ENCODE measurements at places on chromosomes 1 and 21.

- H3K4me3 ChIP-seq, result no peak overlapping the region
- DNase-seq, result peak; percentile 55
- H3K27me3 ChIP-seq, result no peaks in the 10 kb centered on the region
- H3K36me3 ChIP-seq, result no peaks in the 10 kb centered on the region
Observed at GRCh38 chr1:65075123-65075976, 72.7 kb upstream of the AK4 start.

- H3K27ac ChIP-seq, result no peak overlapping the region
- peaks cover 28% of the 10 kb centered on the region for H3K4me1 ChIP-seq
- DNase-seq, result no peak
Observed at GRCh38 chr1:227748496-227749182, 13.4 kb downstream of the SNAP47 start.

- H3K27ac ChIP-seq, result peak overlapping the region; percentile 98
- peak; percentile 50 for DNase-seq
- H3K36me3 ChIP-seq, result peaks cover 17% of the 10 kb centered on the region
- peak overlapping the region; percentile 99 for H3K4me3 ChIP-seq
- peaks cover 65% of the 10 kb centered on the region for H3K4me1 ChIP-seq
- no peaks in the 10 kb centered on the region for H3K27me3 ChIP-seq
Observed at GRCh38 chr1:207752456-207752998, 673 bp downstream of the CD46 start.

GRCh38 chr1:231215681-231216385, 25.2 kb upstream of the GNPAT start:
- peaks cover 18% of the 10 kb centered on the region for H3K4me1 ChIP-seq
- DNase-seq, result no peak
- no peak overlapping the region for H3K4me3 ChIP-seq
- no peaks in the 10 kb centered on the region for H3K27me3 ChIP-seq

DNA sequence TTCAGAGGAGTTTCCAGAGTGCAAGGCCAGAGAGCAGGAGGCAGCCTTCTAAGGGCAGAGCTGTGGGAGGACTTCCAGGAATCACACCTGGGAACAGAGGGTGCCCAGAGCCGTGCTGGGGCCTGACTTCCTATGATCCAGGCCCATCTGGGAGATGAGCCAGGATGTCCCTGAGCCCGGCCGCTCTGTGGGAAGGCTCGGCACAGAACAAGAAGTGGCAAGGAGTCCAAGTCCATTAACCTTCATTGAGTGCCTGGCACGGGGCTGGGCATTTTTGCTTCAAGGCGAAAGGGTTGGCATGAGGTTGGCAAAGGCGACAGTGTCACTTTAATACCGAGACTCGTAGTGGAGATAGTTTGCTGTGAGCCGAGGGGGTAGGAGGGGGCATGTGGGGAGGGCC, 18.2 kb downstream of the TMEM201 start:
- H3K27ac ChIP-seq, result no peak overlapping the region
- H3K27me3 ChIP-seq, result no peaks in the 10 kb centered on the region
- peaks cover 10% of the 10 kb centered on the region for H3K36me3 ChIP-seq
- no peaks in the 10 kb centered on the region for H3K4me1 ChIP-seq
- H3K4me3 ChIP-seq, result no peak overlapping the region
